ENCODE measurements at places on chromosomes 2 and 18.

DNA sequence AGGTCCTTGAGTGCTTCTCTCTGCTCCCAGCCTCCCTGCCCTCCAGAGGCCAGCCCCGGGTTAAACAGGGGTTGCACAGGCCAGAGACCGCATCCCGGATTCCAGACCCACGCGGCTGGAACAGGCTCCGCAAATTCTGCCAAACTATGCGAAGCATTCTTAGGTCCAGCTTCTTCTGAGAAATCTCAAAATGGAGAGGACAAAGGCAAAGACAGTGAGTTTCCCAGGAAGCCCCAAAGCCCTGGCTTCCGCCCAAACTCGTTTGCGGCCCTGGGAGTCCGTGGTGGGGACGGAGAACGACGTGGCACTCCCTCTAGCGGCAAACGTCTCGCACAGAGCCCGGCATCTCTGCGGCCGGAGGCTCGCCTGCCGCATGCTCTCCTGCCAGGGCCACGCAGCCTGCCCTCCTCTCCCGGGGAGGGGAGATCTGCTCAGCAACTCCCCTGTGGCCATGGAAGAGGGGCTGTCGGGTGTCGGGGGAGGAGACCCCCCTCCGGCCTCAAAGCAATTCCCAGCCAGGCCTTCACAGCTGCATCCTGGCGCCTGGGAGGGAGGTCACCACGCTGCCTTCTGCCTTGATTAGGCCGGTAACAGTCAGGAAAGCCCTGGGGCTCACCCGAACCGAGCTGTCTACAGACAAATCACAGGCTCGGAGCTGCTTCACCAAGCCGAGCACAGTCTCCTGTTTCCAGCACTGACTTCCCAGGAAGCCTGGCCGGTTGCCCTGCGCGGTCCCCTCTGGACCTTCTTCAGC, 33.4 kb upstream of the KLHL29 start:
- DNase-seq = peak; percentile 62

- DNase-seq = no peak
Observed at GRCh38 chr2:85549826-85550225, 10.9 kb downstream of the MAT2A start.

DNA sequence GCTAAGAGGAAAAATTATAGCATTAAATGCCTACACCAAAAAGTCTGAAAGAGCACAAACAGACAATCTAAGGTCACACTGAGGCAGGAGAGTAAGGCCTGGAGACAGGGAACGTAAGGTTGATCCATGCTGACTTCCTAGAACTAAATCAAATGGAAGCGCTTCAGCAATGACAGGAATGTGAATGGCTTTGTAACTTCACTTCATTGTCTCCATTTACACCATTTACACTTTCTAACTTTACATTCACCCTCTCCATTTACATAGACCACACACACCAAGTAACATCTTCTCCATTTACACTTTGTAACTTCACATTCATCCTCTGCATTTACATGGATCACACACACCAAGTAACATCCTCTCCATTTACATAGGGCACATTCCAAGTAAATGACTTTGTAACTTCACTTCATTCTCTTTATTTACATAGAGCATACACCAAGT, 103.1 kb upstream of the SPATS2L start:
- no peak for DNase-seq

DNA sequence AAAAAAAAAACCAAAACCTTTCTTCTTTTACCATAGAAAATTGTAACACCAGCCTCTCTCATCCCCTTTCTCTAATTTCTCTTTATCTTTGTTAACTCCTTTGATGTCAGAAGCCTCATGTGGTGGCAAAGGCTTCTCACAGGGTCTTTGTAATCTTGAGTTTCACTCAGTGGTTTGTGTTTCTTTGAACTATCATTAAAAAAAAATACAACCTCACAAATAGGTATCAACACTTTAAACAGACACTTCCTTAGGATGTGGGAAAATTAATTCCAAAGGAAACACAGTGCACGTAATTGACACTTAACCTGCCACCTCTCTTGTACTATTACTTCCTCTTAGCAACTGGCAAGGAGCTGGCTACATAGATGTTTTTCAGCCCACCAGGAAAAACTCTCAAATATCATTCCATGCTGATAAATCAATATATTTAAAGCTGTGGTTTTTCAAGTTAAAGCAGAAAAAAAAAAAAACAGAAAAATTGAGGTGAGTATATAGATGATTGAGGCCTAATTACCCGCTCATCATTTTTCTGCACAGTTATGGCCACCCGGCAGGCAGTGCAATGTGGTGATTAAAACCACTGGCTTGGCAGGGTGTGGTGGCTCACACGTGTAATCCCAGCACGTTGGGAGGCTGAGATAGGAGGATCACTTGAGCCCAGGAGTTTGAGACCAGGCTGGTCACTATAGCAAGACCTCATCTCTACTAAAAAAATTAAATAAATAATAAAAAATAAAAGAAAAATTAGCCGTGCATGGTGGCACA, 193.5 kb downstream of the MYO3B start:
- DNase-seq = no peak

DNA sequence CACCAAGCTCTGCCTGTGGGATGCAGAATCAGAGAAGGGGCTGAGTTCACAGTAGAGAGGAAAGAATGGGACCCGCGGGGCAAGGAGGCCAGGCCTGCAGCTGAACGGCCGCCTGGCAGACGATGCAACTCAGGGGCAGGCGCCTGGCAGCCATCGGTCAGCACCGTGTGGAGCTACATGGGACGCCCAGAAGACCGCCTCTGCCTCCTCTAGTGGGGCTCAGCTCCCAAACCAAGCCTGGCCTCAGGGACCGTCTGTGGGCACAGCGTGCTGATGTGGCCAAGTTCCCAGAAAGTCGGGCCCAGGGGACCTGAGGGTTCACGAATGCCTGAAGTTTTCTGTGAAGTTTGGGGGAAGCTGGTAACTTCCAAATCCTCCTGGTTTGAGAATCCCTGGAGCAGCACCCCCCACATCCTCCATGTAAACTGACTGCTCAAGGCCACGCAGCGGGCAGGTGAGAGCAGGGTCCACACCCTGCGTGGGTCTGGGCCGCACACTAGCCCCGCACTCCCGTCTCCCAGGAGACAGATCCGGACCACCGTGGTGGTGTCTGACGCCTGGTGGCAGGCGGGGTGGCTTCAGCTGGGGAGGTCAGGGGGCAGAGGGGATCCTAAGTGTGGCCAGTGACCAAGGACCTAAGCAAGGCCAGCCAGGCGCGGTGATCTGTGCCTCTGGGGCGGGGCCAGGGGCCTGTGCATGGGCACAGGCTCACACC, 14.6 kb downstream of the SNORC start:
- no peak for DNase-seq

DNA sequence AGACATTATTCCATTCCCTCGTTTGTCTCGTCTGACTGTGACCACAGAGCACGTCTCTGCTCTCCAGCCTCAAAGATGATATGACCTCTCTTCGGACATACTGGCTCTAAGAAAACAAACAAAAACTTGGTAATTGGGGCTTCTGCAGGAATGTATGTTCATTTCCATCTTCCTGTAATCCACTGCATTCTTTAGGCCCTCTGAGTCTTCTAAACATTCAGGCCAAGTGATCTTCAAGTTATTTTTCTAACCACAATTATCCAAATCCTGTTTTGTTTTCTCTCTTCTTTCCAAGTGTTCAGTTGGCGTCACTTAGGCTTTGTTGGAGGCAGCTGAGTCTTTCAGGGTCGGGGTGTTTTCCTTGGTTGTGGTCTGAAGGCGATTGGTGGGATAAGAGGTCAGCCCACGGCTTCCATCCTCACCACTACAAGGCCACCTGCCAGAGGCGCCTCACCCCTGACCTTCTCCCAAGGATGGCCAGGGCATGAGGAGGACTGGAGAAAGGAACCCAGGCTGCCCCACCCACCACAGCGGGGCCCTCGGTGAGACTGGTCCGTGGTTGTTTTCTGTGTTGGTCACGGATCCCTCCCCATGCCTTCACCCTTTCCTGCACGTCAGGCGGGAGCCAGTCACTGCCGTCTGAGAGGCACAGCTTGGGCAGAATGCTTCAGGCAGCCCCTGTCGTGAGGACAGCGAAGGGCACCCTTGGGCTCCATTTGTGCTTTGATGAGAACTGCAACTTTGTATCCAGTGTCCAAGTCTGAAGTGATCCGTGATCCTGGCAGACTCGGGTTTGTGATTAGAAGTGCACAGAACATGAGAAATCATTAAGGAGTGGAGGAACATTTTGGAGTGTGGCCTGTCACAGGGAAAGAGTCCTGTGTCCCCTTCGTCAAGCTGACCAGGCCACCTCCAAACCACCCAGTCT, 88.6 kb upstream of the FHL2 start:
- no peak for DNase-seq

DNA sequence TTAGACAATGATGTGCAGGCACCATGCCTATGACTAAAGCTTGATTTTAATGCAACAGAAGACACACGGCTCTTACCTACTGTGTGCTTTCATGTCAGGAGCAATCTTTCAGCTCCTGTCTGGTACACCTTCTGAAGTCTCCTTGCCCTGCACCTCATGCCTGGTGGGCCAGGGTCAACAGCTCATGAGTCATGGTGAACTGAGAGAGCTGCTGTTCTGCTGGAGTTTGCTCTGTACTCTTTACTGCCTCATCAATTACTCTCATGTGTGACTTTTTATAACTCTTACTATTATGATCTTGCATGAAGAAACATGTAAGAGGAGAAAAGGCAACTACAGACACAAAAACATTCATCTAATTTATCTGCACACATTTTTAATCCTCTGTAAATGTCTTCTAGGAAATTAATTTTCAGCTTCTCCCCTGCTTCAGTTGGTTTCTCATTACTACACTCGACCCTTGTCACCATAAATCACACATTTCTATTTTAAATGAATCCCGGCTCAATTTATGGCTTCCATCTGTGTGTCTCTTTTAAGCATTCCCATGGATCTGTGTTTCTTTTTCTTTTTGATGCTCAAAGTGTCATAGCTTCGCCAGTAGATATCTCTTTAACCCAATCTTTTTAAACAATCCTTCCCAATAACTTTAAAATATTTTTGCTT, 9.7 kb downstream of the SERPINB7 start:
- no peak for DNase-seq
